HFFc6 (cell line): ENCODE measurements at places on chromosomes 6 and 20.

- DNase-seq, result no peak
Observed at GRCh38 chr6:111871207-111871606, 2.0 kb downstream of the FYN start.

DNA sequence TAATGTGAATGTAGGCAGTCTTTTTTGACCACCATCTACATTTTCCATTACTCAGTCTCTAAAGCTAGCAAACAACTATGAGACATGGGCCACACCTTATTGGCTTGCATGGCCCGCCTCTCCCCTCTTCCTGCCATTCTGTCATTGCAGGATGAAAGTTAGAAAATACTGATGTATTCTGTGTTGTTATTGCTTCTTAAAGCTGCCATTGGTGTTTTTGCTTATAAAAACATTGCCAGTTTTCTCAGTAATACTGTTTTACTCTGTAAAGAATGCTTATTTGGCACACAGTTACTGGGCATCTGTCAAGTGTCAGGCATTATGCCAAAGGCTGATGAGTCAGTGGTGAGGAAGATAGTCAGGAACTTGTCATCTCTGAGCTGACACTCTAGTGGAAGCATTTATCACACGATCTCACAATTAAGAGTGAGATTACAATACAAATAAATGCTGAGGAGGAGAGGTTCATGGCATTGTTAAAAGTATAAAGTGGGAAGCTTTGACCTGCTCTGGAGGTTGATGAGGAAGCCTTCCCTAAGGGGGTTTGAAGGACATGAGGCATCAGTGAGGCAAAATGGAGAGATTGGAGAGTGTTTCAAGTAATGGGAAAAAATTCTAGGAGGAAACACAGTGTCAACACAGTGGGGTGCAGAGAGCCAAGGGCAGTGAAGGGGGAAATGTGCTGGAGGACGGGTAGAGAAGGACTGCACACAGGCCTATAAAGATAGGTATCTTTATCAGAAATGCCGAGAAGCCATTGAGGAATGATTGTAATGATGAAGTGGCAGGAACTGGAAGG is 14.7 kb downstream of the KLHL32 start:
- DNase-seq, result peak; percentile 76

- no peak for DNase-seq
Observed at GRCh38 chr20:55565096-55565773, 440.1 kb downstream of the CBLN4 start.

- DNase-seq, result no peak
Observed at GRCh38 chr6:170231293-170232185, 59.3 kb downstream of the DLL1 start.

DNA sequence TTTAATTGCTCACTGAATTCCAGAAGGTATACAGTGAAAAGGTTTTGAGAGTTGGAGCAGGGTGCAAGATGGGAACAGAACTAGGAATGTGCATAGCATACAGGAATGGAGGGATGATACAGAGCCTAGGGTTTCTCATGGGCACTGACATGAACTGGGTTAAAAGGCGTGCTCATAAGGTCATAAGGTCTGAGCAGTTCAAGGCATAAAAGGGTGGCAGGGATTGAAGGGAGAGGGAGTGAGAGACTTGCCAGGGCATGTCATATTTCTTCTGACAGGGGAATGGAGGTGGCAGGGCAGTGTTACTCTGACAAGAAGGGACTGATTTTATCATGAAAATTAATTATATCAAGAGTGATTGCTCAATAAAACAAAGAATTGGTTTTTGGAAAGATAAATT is 4.7 kb downstream of the MLIP start:
- no peak for DNase-seq

DNA sequence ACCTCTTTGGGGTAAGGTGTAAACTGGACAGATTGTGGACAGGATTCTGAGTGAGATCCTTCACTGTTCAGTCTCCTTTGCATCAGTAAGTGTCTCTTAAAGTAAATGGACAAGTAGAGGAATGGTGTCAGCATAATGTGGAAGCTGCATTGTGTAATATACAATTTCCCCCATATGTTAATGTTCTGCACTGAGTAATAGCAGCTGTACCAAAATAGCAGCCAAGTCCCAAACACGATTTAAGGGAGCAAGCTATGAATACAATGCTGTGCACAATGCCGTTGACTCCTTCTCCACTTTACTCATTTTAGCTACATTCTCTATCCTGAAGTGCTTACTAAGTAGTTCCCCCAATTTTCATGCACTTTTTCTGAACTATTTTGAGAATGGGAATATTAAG is 21.1 kb upstream of the TRIM26 start:
- DNase-seq, result no peak

- peak; percentile 34 for DNase-seq
Observed at GRCh38 chr6:12504325-12504966, 212.1 kb upstream of the PHACTR1 start.

DNA sequence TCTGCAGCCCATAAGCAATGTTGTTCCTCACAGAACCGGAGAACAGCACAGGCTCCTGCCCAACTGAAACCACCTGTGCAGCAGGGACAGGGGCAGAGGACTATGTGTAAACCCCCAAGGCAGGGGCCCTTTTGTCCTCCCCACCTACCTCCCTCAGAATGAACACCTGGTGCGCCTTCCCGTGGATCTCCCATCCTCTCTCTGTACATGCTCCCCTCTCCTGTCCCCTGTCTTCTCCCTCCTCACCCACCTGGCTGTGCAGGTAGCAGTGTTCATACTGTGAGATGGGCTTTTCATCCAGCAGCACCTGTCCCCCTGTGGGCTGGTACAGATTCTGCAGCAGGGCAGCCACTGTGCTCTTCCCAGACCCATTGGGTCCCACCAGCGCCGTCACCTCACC is 8.5 kb downstream of the TAP2 start:
- no peak for DNase-seq

DNA sequence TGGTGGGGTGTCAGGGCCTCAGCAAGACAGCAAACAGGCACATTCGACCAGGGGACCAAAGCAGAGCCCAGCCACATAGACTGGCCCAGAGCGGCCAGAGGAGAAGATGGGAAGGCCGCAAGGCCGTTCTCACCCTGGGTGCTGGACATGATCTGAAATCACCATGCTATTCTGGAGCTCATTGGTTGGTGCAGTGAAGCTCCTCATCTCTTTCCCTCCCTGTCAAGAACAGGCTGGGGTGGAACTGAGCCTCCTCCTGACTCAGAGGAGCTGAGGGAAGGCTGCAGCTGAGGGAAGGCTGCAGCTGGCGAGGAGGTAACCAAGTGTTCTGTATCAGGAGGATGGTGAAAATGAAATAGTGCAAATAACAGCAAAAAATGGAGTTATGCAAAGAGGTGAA is 80.0 kb downstream of the AKAP7 start:
- no peak for DNase-seq

DNA sequence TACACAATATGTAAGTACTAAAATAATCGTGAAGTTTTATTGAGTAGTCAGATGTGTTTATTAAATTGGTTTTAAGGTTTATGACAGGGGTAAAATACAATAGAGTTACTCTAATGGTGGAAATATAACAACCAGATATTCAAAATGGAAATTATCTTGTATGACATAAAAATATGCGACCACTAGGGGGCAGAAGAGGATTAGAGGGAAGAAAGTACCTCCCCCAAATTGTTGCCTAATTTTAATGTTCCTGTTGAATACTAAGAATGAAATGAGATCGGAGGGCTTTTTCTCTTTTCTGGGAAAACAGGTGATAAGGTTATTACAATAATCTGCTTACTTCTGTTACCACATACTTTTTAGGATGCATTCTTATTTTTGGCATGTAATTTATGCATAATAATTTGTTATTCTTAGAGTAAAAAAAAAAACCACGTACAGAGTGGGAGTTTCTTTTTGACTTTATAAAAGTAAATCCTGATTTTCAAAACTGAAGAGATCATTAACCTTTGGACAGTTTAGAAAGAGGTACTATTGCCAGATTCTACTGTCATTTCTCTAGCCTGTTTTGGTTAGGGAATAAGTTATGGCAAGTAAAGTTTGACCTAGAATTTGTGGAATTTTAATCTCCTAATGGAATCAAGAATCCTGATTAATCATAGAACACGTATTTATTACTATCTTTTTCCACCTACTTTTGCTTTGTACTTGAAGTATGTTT is 159.2 kb downstream of the CD109 start:
- DNase-seq, result peak; percentile 43

- DNase-seq, result peak; percentile 80
Observed at GRCh38 chr6:145669627-145670034, 65.7 kb downstream of the EPM2A start.
